ENCODE measurements at places on chromosomes 6 and 20.

DNA sequence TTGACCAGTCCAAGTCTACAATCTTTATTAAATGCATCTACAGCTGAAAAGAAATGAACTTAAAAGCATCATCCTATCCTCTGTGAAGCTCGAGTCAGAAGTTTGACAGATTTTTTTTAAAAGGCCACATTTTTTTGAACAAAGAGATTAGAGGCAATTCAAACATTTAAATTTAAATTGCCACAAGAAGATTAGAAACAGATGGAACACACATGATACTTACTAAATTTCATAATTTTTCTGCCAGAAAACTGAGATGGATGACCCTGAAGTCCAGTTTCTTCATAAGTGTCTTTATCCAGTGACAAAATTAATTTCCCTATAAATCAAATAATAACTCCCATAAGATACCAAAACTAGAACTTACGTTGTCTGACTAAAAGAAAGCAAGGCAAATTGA is 4.3 kb downstream of the RPP40 start:
- DNase-seq = no peak

DNA sequence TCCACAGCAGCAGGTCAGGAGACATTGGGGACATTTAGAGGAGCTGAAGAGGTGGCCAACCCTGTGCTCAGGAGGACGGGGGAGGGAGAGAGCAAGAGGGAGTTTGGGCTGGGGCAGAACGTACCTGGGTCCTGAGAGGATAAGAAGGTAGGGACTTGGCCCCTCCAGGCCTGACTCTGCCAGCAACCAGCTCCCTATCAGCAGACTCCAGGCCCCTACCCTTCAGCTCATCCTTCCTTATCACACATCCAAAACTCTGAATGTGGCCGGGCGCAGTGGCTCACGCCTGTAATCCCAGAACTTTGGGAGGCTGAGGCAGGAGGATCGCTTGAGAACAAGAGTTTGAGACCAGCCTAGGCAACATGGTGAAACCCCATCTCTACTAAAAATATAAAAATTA is 5.0 kb downstream of the STMN3 start:
- DNase-seq = no peak

DNA sequence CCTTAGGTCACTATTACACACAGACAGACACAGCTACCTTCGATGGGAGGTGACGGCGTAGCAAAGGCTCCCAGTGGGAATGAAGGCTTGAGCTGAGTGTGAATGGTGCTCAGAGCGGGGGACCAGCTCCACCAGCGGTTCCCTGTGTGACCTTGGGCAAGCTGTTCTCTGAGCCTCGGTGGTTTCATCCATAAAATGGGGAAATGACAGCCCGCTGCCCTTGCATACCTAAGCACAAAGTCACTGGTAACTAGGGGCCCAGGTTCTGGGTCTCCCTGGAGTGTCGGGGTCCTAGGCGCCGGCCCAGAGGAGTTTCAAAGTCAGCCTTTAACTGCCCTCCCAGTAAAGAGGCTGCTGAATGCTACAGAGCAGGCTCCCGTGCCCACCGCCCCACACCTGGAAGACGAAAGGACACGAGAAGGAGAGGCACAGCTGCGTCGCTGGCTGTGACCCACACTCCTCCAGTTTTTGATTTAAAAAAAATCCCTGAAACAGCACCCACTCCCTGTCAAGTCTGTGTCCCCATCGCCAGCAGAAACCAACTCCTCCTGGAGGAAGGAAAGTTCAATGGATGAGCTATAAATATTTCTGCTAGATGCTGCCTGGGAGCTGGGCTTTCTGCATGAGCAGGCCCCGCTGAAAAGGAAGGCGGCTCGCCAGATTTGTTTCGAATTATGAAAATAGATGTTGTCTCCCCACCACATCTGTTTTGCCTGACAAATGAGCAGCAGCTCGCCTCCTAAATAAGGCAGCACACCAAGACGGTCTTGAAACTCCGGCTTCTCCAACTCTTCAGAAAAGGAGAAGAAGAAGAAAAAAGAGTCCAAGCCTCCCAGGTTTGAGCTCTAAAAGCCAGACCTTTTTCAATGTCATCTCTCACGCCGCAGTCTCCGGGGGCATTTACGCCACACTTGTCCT is 27.4 kb downstream of the PMEPA1 start:
- no peak for DNase-seq

DNA sequence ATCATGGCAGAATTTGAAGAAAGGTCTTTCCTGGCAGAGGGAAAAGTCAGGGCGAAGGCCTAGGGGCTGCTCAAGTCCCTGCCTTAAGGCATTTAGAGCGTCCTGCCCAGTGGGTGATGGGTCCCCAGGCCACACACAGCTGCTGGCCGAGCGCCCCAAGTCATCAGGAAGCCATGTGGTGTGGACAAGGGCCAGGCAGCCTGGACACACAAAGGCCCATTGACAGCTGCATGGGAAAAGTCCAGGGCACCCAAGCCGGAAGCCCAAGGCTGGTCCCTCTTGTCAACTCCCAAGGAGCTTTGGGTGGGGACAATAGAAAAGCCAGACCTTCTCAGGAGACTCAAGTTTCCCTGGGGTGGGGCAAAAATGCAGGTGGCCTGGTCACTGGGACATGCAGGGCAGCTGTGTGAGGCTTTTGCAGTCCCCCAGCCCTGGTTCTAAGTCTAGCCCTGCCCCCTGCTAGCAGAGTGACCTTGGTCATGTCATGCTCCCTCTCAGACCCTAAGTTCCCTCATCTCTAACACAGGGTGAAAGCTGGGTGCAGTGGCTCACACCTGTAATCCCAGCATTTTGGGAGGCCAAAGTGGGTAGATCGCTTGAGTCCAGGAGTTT is 44.3 kb upstream of the PTGIS start:
- no peak for DNase-seq

GRCh38 chr20:16240355-16240754 is 332.9 kb downstream of the KIF16B start:
- no peak for DNase-seq

- no peak for DNase-seq
Observed at GRCh38 chr6:44025226-44025625, 102.0 kb downstream of the MRPL14 start.

DNA sequence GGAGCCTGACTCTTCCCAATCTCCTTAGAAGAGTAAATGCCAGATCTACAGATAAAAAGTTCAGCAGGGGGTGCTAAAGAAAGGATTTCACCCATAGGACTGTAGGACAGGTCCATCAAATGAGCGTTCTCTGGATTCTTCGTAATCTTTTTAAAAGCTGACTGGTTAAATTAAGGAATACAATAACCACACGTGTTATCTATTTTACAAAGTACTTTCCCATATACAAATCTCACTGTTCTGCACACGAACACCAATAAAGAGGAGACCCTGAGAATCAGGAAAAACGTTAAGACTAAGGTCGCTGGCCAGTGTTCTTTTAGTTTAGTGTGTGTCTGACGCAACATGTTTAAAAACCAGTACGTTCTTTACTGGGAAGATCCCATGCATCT is 542 bp downstream of the TUBE1 start:
- DNase-seq = no peak

DNA sequence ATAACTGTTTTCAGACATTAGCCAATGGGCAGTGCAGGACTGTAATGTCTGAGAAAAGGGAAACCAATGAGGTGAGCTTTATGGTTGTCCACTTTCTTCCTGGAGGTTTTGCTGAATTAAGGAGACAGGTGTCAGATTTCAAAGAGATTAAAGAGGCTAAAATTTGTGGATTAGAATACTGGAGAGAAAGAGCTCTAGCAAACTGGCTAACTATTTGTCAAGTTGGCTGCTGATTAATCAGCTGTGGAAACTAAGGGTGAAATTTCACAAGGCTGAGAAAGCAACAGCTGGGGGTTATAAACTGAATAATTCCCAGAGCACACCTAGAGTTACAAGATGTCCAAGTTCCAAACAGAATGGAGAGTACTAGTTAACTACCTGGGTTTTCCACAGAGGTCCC is 198.9 kb downstream of the TBC1D32 start:
- no peak for DNase-seq

DNA sequence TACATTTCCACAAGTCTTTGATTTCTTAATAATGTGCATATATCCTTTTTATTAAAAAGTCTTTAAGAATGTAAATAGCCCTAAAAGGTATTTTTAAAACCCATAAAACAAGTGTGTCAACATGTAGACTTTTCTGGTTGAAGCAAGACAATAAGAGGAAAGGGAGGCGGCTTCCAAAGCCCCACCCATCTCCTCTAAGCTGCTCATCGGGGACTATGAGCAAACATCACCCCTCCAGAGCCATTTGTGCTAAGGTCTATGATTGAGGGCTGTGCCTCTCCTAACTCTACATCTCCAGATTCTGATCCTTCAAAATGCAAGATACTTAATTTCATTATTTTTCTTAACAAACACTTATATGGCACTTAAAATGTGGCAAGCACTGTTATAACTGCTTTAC is 2.5 kb upstream of the NAA20 start:
- DNase-seq = peak; percentile 13

DNA sequence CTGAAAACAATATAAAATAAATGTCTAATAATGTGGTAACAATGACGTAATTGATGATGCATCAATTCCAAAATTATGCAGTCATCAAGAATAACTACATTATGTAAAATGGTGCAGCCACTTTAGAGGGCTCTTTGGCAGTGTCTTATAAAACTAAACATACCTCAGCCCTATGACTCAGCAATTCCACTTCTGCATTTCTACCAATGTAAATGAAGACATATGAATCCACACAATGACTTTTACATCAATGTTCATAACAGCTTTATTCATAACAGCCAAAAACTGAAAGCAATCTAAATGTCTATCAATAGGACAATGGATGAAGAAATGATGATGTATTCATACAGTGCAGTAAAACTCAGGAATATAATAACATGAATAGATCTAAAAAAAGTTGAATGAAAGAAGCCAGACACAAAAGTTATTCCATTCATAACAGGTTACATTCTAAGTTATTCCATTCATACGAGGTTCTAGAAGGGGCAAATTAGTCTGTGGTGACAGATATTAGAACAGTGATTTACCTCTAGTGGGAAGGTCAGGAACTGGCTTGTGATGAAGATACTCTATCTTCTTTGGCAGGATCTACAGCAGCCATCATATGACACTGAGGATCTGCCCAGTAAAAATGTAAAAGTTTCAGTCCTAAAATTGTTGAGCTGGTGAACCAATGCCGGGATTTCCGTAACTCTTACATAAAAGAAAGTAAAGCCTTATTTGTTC is 396.1 kb downstream of the PLCB1 start:
- no peak for DNase-seq

GRCh38 chr6:158770533-158771330 is 48.4 kb downstream of the EZR start:
- no peak for DNase-seq

DNA sequence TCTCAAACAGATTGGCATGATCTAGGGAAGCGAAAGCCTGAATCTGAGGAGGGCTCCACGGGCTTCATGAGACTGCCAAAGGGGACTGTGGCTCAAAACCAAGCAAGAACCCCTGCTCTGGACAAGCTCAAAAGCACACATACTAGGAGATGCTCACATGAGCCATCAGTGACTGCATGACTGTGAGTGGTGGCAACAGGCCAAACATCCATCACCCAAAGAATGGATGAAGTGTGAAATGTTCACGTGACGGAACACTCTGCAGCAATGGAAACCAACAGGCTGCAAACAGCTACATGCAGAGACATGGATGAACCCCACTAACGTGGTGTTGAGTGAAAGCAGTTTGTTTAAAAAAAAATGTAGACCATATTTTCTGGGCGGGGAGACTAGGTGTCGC is 136.3 kb downstream of the PREX1 start:
- no peak for DNase-seq

DNA sequence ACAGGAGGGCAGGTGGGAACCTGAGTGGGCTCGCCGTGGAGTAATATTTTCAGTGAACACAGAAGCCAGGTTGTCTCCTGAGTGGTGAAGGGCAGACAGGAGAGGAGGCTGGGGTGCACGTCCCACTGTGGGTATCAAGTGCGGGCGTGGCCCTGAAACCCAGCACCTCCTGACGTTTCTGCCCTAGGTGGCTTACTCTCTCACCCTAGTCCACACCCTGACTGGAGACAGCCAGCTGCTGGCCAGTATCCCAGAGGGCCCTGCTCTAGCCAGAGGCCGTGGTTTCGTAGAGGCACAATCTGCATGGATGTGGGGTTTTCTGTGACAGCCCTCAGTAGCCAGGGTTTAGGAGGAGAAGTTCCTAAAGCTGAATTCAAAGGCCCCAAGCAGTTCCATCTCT is 86.7 kb downstream of the TRERF1 start:
- DNase-seq = no peak

DNA sequence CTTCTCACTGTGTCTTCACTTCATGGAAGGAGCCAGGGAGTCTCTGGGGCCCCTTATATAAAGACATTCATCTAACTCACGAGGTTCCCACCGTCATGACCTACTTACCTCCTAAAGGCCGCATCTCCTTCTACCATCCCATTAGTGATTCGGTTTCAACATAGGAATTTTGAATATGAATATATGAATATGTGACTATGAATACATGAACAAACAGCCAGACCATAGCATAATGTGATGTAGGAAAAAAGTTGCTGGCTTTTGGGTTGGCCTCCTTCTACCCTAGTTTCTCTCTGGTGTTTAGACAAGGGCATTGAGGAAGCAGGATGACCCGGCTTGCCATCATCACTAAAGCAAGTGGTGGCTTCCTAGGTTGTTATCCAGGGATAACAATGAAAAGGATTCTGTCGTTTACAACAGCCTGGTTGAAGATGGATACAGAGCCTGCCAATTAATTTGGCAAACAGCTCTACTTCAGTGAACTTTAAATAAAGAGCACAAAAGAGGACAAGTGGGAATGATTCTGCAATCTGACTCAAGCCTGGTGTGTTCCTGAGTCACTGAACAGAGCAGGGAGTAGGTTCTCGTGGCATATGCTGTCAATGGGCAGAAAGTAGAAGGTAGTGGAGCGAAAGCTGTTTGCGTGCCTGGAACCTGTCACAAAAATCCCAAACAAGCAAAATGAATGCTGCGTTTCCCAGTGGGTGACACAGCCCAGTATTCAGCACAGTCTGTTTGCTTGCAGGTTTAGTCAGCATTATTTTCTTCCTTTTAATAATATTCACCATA is 44.0 kb upstream of the DOK5 start:
- peak; percentile 73 for DNase-seq

DNA sequence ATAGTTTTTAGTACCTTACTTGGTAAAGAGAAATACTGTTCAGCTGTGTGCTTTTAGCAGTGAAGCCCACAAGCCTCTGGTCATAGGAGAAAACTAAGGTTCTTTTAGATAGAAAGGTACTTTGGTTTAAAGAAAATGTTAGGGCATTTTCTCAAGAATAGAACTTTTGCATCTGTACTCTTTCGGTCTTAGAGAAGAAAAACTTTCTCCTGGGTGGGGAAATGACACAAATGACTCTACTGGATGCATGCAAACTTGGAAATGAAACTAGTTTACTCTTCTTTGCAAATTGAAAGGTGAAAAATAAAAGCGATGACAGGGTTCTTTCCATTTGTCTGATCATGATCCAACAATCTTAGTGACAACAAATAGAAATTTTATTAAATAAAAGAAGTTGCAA is 2.1 kb upstream of the TMEM217 start:
- no peak for DNase-seq

Measured in DMS153 (cell line).